NT2/D1 (cell line): ENCODE measurements at places on chromosomes 4 and X.

GRCh38 chr4:79050541-79050880, 111.3 kb upstream of the PAQR3 start:
- DNase-seq: no peak

GRCh38 chrX:109372716-109373115, 109.2 kb downstream of the GUCY2F start:
- DNase-seq: no peak

DNA sequence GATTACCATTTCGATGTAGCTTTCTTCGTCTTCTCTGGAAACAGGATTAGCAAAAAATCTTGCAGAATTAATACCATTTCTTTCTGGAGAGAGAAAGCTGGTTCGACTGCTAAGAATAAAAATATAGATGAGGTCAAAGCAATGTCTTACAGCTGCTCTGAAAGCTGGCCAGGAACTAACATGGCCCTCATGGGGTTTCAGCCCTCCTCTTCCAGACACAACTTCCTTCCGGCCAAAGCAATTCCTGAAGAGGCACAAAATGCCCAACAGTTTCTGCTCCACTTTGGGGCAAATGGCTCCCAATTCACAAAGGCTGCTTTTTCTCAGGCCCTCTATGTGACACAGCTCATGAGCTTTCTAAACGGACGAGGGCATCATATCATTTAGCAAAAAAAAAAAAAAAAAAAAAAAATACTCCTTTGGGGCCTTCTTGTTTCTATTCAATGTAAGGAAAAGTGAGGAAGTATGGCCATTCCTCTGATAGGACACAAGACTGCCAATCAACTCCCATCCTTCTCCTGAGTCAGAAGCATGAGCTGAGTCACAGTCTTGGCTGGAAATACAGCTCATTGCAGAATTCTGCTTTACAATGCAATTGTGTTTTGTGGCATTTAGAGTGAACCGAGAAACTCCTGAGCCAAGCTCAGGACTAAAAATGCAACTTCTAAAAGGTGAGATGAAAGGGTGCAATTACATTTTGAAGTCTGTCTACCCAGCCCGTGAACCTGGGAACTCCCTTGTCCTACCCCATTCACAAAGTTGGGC, 42.7 kb upstream of the CTAG2 start:
- no peak for DNase-seq

DNA sequence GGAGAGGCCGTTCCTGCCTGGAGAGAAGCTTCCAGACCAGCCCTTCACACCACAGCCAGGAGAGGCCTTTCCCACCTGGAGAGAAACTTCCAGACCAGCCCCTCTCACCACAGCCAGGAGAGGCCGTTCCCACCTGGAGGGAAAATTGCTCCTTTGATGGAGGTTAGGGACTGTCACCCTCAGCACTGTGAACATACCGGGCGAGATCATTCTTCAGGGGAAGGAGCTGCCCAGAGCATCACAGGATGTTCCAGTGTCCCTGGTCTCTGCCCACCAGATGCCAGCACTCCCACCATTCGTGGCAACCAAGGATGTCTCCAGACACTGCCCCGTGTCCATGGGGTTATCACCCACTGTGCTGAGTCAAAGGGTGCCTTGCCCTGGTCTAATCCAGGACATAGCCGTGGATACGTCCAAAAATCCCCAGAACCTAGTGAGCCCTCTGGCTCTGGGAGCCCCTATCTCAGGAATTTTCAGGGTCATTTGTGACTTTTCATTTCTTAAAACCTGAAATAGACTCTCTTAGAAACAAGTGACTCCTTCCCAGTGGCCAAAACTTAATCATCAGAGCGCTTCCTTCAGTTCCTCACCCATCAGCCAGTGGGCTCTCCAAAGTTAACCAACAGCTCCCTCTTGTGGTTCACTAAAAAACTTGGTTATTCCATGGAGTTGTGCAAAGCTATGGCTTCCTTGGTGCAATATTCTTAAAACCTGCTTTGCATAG, 80.2 kb downstream of the CRMP1 start:
- DNase-seq: peak; percentile 54

DNA sequence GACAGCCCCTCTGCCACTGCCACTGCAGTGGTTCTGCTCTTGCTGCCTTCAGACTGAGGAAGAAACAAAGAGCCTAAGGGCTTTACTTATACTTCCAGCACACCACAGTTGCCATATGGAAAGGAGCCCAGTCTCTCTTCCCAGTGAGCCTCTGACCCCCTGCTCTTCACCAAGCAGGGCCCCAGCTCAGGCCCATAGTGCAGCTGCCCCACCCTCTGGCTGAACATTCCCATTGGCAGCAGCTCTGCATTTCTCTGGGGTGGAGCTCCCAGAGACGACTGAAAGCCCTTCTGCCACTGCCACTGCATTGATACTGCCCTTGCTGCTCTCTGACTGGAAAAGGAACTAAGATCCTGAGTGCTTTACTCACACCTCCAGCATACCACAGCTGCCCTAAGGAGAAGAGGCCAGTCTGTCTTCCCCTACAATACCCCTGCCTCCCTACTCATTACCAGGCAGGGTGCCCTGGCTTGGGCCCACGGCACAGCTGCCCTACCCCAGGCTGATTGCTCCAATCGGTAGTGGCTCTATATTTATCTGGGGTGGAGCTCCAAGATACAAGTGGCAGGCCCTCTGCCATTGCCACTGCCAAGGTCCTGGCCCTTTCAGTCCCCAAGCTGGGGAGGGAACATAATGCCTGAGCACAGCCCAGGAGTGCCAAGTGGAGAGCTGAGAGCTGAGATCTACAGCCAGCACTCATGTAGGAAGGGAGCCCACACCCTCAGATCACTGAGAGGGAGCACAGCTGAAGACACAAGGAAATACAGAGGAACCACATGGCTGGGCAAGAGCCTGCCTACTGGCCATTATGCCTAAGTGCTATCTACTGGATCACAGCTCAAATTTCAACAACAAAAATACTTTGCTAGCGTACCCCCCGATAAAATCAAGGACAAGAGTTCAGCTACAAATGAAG, 36.0 kb downstream of the AWAT2 start:
- DNase-seq: no peak

DNA sequence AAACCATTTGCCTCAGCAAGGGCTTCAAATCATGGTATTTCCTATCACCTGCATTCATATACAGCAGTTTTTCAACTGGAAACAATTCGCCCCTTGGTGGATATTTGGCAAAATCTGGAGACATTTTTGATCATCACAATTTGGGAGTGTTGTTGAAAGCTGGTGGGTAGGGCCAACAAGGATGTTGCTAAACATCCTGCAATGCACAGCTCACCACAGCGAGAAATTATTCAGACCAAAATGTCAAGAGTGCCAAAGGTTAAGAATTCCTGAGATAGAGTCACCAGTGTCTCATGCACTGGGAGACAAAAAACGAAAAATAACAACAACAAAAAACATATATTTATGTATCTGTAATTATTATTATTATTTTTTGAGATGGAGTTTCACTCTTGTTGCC, 435.2 kb upstream of the CTSO start:
- DNase-seq: no peak

- peak; percentile 46 for DNase-seq
Observed at GRCh38 chr4:159283696-159284095, 180.8 kb downstream of the RAPGEF2 start.

DNA sequence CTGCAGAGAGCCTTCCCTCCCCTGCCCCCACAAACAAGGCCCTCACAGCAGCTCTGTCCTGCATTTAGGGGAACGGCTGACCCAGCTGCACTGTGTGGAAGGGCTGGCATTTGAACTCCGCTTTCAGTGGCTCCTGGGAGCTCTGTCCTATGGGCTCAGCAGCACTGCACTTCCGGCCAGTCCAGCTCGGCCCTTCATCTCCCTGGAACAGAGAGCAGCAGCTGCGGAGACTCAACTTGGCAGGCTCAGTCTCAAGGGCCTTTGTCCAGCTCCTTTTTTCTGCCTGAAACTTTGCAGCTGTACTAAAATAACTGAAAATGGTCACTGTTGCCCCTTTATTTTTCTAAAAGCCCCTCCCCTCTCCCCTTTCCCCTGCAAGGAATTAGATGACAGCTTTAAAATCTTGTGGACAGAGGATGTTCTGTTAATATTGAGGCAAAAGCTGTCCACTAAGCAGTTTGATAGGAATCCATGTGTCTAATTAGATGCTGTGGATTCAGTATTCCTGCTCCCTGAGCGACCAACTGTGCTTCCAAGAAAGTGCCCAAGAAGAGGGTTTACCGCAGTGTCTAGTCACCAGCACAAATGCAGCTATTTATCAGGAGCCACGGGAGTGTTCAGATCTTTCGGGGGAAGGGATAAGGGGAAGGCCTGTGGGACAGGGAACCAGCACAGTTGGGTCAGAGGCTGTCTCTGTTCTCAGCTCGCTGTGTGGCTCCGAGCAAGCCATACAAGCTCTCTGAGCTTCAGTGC, 133.1 kb downstream of the AFAP1 start:
- DNase-seq: no peak

DNA sequence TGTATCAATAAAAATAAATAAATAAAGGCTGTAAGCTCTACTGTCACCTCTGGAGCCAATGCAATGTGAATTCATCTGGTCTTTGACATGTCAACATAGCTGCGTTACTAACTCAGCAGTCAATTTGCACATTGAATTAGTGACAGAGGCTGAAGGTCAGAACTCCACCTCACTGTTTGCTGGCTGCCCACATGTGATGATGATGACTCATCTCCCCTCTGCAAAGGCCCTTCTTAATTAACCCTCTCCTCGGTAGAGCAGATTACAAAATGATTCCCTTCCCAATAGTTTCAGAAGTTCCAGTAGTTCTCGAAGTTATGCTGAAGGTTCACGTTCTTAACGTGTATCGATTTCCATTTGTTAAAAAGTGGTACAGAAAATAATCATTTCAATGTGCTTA, 1626.0 kb upstream of the TENM3 start:
- no peak for DNase-seq

- DNase-seq: no peak
Observed at GRCh38 chr4:121742794-121743193, 22.2 kb downstream of the SMIM43 start.

- no peak for DNase-seq
Observed at GRCh38 chr4:134147941-134148340, 53.6 kb downstream of the PABPC4L start.

- no peak for DNase-seq
Observed at GRCh38 chr4:61359301-61359700, 159.2 kb downstream of the ADGRL3 start.

GRCh38 chr4:83107631-83108030, 6.9 kb downstream of the PLAC8 start:
- DNase-seq: no peak

DNA sequence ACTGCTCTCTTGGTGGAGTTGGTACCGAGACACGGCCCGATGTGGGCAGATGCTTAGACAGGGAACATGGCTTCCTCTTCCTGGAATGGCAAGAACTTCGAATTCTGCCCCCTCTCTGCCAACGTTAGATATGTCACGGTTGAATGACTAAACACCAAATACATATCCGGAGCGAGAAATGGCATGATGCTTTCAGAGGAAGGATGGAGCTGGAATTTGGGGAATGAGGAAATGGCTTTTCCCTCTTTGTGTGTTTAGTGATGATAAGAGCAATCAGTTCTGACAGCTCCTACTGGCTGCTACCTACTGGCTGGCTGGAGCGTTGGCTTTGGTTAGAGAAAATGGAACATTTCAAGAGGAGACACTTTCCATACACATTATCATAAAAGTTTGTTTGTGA, 140.0 kb downstream of the DHRSX start:
- DNase-seq: no peak
